ENCODE measurements at places on chromosomes 4 and X.
A peak's percentile ranks its signal among the peaks of the same experiment; 100 is the strongest.

DNA sequence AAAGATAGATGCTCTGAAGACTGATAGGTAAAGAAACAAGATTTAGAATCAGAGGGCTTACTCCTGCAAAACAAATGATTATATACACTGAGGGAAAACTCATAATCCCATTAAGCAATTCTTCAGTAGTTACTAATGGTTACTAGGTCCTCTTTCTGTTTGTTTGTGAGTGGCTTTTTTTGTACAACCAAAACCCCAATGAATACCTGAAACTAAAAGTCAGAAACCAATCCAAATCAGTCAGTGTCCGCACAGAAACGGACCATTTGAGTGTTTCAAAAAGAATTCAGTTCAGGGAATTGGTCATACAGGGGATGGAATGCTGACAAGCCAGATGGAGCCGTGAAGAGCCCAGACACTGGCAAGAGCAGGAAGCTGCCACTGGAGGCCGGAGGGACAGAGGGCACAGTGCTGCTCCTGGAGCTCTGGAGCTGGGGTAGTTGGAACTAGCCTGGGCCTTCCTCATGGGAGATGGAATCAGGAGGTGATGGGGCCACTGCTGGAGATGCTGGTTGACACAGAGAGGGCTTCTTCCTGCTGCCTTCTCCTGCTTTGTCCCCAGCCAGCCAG lies 31.9 kb downstream of the SETD7 start:
- no peak for DNase-seq

DNA sequence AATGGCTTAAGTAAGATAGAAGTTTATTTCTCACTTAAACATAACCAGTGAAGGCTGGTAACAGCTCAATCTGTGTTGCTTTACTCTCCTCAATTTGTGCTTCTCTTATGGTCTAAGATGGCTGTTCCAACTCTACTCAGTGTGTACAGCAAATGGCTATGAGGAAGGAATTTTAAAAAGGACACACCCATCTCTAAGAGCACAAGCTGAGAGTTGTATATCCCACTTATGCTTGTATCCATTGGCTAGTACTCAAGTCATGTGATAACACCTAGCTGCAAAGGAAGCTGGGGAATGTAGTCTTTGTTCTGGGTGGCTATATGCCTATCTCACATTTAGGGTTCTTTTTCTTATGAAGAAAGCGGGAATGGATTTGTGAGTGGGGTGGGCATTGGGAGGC lies 63.3 kb downstream of the GPAT3 start:
- no peak for DNase-seq

DNA sequence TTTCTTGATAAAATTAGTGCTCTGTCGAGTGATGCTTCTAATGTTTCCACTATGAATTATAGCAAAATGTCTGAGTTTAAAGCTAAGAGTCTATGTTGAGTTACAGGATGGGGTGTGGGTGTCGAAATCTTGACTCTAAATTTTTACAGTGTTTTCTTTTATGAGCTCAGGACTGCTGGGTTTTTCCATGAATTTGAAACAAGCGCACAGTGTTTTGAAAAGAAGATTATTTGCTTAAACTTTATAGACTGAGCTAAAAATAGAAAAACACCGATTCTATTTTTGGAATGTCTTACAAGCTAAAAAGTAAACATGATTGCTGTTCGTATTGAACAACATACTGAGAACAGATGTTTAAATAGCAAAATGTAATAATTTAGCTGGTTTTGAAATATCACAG lies 7.5 kb downstream of the PTTG2 start:
- DNase-seq: no peak

- no peak for DNase-seq
Observed at GRCh38 chr4:156515295-156515694, 456.3 kb downstream of the PDGFC start.

DNA sequence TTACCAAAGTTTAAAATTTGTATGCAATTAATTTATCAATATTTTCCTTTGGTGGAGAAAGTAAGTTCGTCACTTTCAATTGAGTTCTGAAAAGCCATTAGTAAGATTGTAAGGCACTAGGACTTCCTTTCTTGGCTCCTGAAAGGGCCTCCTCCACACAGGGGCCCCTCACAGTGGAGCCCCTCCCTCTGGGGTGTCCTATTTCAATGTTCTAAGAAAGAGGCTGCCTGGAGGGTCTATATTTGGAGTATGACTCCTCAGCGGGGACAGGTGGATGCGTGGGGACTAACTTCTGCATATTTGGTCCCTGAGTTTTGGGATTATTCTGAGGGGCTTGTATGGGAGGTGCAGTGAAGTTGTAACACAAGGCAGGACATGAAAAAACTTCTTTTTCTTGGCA lies 1.6 kb upstream of the ARMCX4 start:
- no peak for DNase-seq

DNA sequence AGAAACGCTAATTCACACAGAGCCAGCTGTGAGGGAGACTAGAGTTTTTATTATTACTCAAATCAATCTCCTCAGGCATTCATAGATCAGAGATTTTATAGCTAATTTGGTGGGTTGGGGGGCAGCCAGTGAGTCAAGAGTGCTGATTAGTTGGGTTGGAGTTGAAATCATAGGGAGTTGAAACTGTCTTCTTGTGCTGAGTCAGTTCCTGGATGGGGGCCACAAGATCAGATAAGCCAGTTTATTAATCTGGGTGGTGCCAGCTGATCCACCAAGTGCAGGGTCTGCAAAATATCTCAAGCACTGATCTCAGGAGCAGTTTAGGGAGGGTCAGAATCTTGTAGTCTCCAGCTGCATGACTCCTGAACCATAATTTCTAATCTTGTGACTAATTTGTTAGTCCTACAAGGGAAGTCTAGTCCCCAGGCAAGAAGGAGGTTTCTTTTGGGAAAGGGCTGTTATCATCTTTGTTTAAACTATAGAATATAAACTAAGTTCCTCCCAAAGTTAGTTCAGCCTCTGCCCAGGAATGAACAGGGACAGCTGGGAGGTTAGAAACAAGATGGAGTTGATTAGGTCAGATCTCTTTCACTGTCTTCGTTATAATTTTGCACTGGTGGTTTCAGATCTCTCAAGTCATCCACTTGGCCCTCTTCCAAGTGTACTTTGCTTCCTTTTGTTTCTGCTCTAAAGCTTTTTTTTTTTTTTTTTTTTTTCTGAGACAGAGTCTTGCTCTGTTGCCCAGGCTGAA lies 5.4 kb upstream of the NAA11 start:
- DNase-seq: no peak

DNA sequence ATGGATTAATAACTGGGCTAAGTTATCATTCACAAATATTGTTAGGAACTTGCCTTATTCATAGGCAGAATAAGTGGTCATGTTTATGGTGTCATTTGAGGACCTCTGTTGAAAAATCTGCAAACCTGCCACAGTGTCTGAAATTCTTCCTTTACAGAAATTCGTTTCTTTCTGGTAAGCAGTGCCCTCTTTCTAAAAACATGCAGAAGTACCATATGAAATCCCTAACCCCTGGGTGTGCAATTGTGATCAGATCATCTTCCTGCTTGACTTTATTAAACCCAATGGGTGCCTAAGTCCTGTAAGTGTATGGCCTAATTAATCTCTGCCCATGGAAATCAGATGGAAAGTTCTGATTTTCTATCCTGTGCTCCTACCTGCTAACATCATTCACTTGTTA lies 4.4 kb upstream of the HTATSF1 start:
- DNase-seq: no peak

GRCh38 chr4:186144946-186145569 lies 40.6 kb downstream of the FAM149A start:
- no peak for DNase-seq

DNA sequence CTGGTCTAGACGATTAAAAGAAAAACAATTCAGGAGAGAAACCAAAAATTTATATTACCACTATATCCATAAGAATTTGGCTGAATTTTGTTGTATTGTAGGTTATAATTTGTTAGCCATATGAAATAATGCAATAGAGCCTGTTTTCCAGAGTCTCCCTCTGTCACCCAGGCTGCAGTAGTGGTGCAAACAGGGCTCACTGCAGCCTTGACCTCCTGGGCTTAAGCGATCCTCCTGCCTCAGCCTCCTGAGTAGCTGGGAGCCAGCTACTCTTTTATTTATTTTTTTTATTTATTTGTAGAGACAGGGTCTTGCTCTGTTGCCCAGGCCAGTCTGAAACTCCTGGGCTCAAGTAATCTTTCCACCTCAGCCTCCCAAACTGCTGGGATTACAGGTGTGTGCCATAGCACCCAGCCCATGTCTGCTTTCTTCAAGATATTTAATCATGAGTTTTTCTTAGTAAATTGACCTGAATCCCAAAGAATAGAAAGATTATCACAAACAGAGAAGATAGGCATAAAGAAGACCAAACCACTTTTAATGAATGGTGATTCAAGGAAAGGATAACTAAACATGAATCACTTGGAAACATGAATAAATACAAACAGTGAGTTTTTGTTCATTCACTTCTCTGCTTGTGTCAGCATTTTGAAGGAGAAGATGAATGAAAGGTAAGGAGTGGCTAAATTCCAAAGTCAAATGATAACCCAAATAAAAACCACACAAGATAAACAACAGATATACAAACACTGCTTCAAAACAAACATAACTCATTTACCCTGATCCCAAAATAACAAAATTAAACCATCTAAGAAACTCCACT lies 82.1 kb downstream of the PPP3CA start:
- no peak for DNase-seq

DNA sequence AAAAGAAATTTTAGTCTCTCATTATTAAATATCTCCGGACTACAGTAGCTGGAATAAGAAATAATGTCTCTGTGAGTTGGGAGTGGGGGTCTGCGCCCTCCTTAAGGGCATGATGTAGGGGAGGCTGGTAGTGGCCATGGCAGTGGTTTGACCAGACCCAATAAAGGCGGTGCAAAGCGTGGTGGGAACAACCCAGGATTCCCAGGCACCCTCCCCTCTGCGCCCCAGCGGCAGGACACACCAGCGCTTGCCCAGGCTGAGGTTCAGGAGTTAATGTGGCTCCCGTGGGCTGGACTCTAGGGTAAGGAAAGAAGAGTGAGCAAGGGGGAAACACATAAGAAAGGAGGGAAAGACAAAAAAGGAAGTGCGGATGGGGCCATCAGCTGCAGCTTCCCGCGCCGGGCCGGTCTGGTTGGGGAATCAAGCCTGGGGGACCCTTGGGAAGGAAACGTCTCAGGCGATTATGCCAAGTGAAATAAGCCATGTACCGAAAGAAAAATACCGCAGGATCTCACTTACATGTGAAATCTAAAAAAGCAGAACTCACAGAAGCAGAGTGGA lies 157.5 kb upstream of the SMIM31 start:
- DNase-seq: no peak

DNA sequence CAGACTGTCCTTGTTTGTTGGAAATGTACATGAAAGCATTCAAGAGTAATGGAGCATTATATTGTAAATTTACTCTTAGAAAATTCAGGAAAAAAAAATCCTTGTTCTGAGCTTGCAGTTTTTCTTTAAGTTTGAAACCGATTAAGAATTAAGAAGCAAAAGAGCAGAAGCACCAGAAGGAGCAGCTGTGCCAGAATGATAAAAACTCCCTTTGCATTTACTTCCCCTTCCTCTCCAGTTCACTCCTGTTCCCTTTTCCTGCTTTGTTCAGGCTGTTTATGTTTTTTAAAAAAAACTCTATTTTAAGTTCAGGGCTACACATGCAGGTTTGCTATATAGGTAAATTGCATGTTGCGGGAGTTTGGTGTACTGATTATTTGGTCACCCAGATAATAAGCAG lies 90.3 kb downstream of the ATOH1 start:
- no peak for DNase-seq

DNA sequence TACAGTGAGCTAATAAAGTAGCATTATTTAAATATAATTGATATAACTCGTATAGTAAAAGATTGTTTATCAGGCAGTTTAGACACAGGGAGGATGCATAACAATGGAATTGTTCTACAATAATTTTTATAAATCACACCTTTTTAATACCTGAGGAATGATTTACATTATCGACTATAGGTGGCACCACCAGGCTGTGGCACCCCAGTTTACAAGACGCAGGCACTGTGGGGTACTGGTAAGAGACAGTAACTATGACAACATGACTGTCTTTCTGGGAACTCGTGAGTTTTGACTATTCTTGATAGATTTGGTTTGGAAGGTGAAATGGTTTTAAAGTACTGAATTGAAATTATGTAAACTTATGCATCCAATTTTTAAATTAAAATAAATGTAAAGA lies 27.1 kb upstream of the STBD1 start:
- DNase-seq: peak; percentile 2

DNA sequence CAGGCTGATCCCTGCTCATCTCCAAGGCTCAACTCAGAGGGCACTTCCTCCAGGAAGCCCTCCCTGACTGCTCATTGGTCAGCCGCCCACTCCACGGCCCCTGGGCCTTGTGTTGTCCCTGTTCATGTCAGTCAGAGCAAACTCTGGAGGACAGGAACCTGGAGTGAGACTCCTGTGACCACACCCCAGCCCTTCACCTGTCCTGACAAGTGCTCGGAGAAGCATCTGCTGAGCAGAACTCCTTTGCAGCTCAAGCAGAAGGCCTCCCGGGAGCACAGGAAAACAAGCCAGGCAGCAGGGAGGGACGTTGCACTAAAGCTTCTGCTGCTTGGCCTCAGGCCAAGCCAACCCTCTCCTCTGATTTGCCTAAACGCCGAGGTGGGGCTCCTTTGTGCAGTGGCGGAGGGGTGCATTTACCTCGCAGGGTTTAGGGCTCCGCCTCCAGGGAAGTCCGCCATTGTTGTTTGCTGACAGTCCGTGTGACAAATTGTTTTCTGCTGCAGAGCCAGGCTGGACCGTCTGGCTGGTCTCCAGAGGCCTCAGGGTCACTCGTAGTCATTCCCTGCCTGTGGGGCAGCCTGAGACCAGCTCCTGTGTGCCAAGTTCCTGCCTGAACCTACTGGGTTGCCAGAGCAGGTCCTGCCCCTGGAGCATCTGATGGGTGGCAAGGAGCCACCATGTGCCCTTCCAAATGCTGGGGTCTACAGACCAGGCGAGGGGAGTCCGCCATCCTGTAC lies 61.8 kb downstream of the C4orf50 start:
- no peak for DNase-seq

DNA sequence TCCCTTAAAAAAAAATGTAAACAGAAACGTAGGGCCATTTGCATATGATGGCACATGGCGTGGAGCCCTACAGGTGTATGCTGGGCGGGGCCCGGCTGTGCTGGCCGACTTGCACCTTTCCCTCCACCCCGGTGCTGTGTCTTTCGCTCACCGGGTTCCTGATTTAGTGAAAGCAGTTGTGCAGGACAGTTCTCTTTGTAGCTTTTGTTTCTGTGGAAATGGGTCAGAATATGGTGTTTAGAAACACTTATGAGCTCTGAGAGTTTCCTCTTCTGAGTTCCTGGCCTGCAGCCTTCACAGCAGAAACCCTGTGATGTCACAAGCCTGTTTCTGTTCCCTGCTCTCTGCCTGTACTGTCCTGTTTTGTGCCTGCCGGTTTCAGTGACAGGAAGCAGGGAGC lies 22.5 kb upstream of the MSANTD1 start:
- DNase-seq: no peak

Measured in stimulated activated CD8-positive, alpha-beta memory T cell treated with anti-CD3 and anti-CD28 coated beads, Interleukin-7, amount 100 ng/mL, for 4 hours (primary cell).